Naive thymus-derived CD4-positive, alpha-beta T cell (primary cell): ENCODE measurements at places on chromosomes 11 and 22. TPM values are rescaled to one million over a fixed set of nuclear protein-coding genes. Genes with fewer than 3 reads are reported as not detected.
A peak's percentile ranks its signal among the peaks of the same experiment; 100 is the strongest.

- DNase-seq = no peak
Observed at GRCh38 chr11:10891151-10891720, 33.4 kb upstream of the ZBED5 start.

GRCh38 chr11:114308689-114309089 is 12.5 kb downstream of the NNMT start:
- no peak for DNase-seq

DNA sequence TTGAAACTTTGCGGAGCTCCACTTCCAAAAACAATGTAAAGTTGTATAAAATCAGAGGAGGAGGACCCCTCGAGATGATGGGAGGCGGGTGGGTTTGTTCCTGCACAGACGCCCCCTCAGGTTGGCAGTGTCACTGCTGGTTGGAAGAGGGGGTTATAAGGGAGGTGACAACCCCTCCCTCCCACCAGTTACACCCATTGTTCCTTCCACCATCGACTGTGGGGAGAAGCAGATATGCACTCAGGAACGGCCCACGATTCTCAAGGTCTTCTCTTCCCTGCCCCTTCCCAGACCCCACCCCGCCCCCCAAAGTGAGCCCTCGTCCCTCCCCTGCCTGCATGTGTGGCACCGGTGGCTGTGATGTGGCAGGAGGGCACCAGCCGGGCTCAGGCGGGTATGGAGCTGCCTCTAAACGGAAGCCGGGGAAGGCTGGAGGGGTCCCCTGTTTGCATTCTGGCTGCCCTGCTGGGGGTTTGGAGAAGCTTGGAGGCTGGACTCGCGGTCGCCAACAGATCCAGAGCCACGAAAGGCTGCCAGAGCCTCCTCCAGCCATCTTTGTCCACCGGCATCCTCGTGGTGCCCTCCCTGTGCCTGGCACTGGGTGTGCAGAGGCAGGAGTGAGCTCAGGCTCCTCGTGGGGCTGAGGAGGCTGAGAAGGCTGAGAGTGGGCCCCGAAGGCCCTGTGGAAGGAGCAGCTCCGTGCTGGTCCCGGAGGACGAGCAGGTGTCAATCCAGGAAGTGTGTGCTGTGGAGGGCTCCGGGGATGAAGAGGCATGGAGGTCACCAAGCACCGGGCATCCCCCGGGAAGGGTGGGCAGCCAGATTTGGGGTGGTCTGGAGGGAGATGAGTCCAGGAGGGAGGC is 778 bp downstream of the KDELR3 start:
- DNase-seq = no peak

DNA sequence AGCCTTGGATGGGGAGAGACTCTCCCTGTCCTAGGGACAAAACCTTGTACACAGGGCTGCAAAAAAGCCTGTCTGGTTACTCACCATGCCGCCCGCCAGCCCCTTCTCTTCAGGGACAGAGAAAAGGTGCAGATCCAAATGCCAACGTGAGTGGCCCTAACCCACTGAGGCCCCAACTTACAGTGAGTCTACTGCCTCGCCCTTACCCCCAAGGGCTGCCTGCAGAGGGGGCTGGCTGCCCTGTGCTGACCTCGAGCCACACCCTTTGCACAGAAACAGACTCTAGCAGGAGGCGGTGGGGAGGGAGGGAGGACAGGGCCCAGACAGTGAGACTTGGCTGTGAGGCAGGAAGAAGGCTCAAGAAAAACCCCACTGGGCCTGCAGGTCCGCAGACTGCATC is 13.6 kb upstream of the CHST1 start:
- DNase-seq = no peak

GRCh38 chr11:118353084-118353710 is 6.2 kb upstream of the UBE4A start:
- peak; percentile 59 for DNase-seq

GRCh38 chr11:83819931-83820549 is 533.9 kb upstream of the CCDC90B start:
- no peak for DNase-seq

DNA sequence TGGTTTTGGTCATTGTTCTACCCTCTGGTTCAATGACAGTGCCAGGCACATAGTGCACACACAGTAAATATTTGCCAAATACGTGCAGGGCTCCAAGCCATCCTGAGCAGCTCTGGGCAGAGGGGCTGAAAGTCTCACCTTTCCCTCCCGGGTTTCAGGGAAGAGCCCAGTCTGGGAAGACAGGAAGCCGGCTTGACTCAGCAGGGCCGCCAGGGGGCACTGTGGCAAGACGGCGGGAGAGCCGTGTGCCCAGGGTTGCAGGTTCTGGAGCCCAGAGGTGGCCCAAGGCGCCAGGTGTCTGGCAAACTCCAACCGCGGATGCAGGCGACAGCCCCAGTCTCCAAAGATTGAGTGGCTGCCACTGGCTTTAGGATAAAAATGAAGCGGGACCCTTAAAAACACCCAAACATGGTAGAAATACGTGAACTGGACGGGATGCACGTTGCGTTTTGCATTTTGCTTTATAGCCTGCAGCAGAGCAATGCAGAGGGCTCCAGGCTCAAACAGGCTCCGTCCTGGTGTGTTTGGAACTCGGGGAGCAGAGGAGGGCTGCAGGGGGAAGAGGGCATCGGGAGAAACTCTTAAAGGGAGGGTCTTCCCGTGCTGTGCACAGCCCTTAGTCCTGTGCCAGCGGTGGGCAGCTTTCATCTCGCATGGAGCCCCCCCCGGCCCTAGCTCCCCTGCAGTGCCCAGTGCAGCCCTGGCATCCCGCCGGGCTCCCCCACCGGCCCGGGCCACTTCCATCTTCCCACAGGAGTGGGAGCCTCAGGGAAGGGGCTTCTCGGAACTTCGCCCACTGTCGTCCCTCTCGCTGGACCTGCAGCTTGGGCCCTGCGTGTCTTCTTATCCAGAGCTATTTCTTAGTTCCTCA is 10.7 kb downstream of the KRTAP5-5 start:
- no peak for DNase-seq

GRCh38 chr11:47499161-47499560 is 50.2 kb upstream of the RAPSN start:
- no peak for DNase-seq

- no peak for DNase-seq
Observed at GRCh38 chr11:17400048-17400775, 11.8 kb upstream of the KCNJ11 start.

DNA sequence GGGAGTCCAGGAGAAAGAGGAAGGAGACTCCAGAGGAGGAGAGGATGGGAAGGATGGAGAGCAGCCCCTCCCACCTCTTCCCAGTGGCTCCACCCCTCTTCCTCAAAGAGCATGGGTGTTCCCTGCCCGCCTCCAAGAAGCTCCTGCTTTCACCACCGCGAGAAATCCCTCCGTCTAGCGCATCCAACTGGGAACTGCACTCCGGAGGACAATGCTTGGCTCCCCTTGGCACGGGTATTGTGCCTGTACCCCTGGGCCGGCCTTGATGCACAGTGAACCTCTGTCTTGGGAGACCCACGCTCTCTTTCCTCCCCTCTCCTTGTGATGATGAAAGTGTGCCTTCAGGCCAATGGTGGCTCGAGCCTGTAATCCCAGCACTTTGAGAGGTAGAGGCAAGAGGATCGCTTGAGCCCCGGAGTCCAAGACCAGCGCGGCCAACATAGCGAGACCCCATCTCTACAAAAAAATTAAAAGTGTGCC is 14.9 kb upstream of the ADA2 start:
- no peak for DNase-seq

DNA sequence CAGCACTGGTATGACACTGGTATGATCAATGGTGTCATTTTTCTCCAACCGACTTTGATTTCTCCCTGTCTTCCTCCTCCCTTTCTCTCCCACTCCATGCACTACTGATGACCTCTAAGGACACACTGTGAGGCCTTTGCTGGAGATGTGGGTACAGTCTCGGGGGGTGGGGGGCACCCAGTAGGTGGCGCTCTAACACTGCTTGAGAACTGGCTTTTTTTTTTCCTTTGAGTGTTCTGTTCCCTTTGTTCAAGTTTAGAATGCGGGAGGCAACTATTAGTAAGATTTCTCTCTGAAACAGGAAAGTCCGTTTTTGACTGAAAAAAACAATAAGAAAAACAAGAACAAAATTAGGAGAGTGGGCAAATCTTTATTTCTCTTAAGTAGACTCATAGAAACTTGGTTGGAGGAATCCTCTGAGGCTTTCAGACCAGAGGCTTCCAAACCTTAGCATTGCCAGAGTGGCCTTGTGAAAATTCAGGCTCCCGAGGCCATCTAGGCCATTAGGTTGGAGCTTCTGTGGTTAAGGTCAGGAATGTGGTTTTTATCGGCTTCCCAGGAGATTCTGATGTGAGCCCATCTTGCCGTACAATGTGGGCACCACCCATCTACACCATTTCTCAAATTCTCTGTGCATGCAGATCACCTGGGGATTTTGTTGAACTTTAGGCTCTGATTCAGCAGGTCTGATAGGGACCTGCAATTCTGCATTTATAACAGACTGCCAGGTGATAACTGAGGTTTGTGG is 43.2 kb downstream of the PANX1 start:
- no peak for DNase-seq

GRCh38 chr11:63508009-63508408 is 2.1 kb downstream of the LGALS12 start:
- no peak for DNase-seq

DNA sequence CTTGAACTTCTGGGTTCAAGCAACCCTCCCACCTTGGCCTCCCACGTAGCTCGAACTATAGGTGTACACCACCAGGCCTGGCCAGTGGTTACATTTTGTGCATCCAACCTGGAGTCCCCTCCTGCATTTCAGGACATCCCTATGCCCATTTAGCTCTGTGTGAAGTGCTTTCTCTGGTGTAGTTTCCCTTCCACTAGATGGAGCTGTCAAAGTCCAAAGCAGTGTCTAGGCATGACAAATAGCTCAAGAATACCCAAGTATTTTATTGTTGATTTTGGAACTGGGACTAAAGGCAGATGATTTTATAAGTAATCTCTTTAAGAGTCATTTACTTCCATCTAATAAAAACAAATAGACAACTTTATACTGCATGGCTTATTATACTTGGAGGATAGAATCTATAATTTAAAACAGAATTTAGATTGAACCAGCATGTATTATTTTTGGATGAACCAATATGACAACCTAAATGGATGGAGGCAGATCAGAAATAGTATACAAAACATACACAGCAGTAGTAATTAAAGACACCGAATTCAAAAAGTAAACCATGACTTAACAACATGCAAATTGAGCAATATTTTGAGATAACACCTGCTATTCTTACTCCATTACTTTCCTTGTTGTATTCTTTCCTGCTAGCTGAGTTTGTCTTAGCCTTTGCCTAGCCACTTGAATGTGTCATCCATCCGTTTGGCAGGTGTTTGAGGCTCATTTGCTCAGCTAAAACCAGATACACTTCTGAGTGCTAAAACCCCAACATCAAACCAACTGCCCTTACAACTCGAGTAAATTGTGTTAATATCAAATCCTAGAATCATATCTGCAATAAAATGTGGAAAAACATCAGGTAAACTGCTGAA is 37.7 kb downstream of the EIF4ENIF1 start:
- DNase-seq = no peak

GRCh38 chr22:24893341-24894070 is 53.0 kb downstream of the LHFPL7 start:
- no peak for DNase-seq

- peak; percentile 12 for DNase-seq
Observed at GRCh38 chr11:48141475-48142122, 75.0 kb upstream of the OR4B1 start.

GRCh38 chr11:6646918-6647679 is 8.5 kb downstream of the DCHS1 start:
- DNase-seq = peak; percentile 39

DNA sequence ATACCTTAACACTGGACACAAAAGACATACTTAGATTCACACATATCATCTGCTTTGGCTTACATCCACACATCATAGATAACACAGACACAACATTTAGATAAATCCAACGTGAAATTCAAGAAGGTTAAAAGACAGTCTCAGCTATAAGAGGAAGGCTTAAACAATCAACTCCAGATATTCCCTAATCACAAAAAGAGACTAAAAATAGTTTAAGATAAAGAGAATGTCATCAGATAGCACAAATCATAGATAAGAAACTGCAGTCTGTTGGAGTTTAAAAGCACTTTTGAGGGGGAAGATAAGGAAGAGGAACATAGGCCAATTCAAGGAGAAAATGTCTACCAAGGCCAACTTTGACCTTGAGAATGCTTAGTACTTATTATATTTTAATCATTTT is 504.8 kb downstream of the JRKL start:
- no peak for DNase-seq

- DNase-seq = no peak
Observed at GRCh38 chr22:42067671-42068251, 2.9 kb downstream of the NAGA start.

DNA sequence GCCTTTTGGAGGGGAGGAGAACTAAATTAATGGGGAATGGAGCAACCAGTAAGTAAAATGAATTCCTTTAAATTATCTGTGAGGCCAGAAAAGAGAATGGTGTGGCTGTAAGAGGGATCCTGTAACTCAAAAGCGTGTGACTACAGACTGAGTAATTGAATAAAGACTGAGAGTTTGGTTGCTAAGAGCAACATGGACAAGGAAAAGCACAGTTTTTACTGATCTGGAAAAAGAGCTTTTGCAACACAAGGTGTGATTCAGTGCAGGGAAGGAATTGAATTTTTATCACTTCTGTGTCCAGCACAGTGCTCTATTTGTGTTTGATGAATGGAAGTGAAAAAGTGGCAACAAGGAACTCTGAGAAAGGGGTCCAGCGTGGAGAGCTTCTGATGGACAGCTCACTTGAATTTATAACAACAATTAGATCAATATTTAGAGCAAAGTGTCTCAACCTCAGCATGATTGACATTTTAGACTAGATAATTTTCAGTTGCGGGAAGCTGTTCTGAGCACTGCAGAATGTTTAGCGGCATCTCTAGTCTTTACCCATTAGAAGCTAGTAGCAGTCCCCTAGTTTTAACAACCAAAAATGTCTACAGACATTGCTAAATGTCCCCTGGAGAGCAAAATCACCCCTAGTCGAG is 202.8 kb upstream of the BDNF start:
- no peak for DNase-seq

GRCh38 chr11:111450480-111451320 is 61.5 kb downstream of the BTG4 start:
- DNase-seq = no peak

DNA sequence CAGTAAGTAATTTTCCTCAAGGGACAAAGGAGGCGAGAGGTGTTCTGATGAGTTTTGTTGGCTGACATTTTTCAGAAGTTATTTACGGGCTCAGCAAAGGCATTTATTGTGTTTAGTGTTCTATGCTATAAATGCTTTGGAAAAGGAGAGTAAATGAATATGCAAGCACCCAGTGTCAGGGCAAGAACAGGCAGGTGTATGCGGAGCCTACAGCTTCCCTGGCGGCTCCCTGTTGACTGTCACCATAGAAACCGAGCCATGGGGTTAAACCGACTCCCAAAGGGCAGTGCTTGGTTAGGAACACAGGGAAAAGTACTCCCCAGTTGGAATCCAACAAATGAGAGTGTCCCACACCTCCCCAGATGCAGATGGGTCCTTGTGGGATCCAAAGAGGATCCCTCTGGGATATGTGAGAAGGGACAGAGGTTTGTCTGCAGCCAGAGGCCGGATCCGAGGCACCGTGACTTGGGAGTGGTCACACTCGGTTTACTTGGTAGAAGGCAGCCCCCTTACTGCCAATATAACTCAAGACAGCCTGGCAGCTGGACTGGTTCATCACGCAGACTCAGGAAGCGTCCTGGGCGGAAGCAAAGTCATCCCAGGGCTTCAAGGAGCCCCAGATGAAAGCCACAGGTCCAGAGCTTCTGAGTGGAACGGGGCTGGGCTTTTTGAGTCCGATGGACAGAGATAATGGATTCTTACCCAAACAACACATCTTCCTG is 329.7 kb downstream of the CTTN start:
- no peak for DNase-seq

AP5B1 gene
- total RNA-seq = 21.7 TPM

TMA7B gene
- total RNA-seq = 12.8 TPM

OR4A47 gene
- total RNA-seq = not detected

BDNF gene
- not detected in 2 replicates for total RNA-seq

C11orf87 gene
- total RNA-seq = not detected

CPT1B gene
- 64.8 TPM for total RNA-seq

OR6A2 gene
- total RNA-seq = not detected

OR52I1 gene
- total RNA-seq = not detected
